ENCODE measurements at places on chromosomes 16 and 17. TPM values are rescaled to one million over a fixed set of nuclear protein-coding genes. Genes with fewer than 3 reads are reported as not detected.

The TPSG1 gene
- total RNA-seq: not detected

The PKD1 gene
- total RNA-seq: 16.6 TPM

The TRPV2 gene
- 39.8 TPM for total RNA-seq

The TAT gene
- not detected for total RNA-seq

The CLEC18A gene
- total RNA-seq: 8.0 TPM

The C16orf89 gene
- 1.3 TPM for total RNA-seq

The ZNF267 gene
- total RNA-seq: 10.0 TPM

The PMP22 gene
- total RNA-seq: 71.1 TPM

The DHRS7C gene
- total RNA-seq: not detected

The ITGAD gene
- total RNA-seq: 0.11 TPM

The HIC1 gene
- total RNA-seq: 61.8 TPM

The ACSM5 gene
- total RNA-seq: 7.7 TPM

The PIPOX gene
- 1.4 TPM for total RNA-seq

The RCVRN gene
- total RNA-seq: not detected

The ZDHHC7 gene
- total RNA-seq: 59.6 TPM

The DPEP3 gene
- not detected for total RNA-seq

The TPSAB1 gene
- total RNA-seq: 1.1 TPM

The TNK1 gene
- 0.06 TPM for total RNA-seq

The GCGR gene
- total RNA-seq: 2.1 TPM

The SDF2 gene
- total RNA-seq: 84.8 TPM

The C17orf107 gene
- 3.3 TPM for total RNA-seq

The TM4SF5 gene
- total RNA-seq: not detected

The OR3A3 gene
- not detected for total RNA-seq

The ZP2 gene
- not detected for total RNA-seq

The OTOP3 gene
- not detected for total RNA-seq

The KRTAP1-5 gene
- not detected for total RNA-seq

The VMO1 gene
- total RNA-seq: 0.50 TPM

The HSPB9 gene
- not detected for total RNA-seq

The KRT16 gene
- not detected for total RNA-seq

The KCNJ18 gene
- total RNA-seq: not detected

The HEATR9 gene
- total RNA-seq: not detected

The SNF8 gene
- 76.0 TPM for total RNA-seq

The GLTPD2 gene
- total RNA-seq: not detected

The RNF112 gene
- 0.88 TPM for total RNA-seq

The PRR35 gene
- total RNA-seq: not detected

The CNGB1 gene
- total RNA-seq: not detected

The SECTM1 gene
- total RNA-seq: 5.6 TPM

The KRTAP4-3 gene
- total RNA-seq: not detected

The OR1F1 gene
- total RNA-seq: not detected

The CHTF8 gene
- total RNA-seq: 102 TPM

The PRDM7 gene
- total RNA-seq: not detected

The KRT28 gene
- total RNA-seq: not detected

The NDUFAF8 gene
- 65.4 TPM for total RNA-seq

The CD300E gene
- total RNA-seq: 0.22 TPM

The KDM6B gene
- total RNA-seq: 25.0 TPM

The PDPR gene
- total RNA-seq: 17.4 TPM

The SCGB1C2 gene
- not detected for total RNA-seq

The EVPL gene
- 0.61 TPM for total RNA-seq

The HAS3 gene
- total RNA-seq: 0.77 TPM

The TBC1D3G gene
- not detected for total RNA-seq

The DBNDD1 gene
- total RNA-seq: 8.3 TPM

The DRC7 gene
- total RNA-seq: not detected

The PMFBP1 gene
- total RNA-seq: 0.39 TPM

The IL34 gene
- total RNA-seq: 58.8 TPM

The PCTP gene
- total RNA-seq: 14.7 TPM

The KCTD2 gene
- total RNA-seq: 45.4 TPM

The CES2 gene
- total RNA-seq: 25.6 TPM

The TVP23B gene
- 58.4 TPM for total RNA-seq

Measured in adrenal gland (tissue), 19 donors.